T-cell (primary cell): ENCODE measurements at places on chromosomes 6 and 20. TPM values are rescaled to one million over a fixed set of nuclear protein-coding genes. Genes with fewer than 3 reads are reported as not detected.

SLC22A16 gene
- not detected for total RNA-seq

EEF1A1 gene
- total RNA-seq, result 14,142 TPM

ROS1 gene
- 0.07 TPM for total RNA-seq

CPXM1 gene
- 0.20 TPM for total RNA-seq

CCDC167 gene
- total RNA-seq, result 25.2 TPM

PLG gene
- total RNA-seq, result 1.9 TPM

TBXT gene
- not detected for total RNA-seq

SCRT2 gene
- total RNA-seq, result not detected

NHLRC1 gene
- 1.1 TPM for total RNA-seq

EDN1 gene
- 0.79 TPM for total RNA-seq

FNDC1 gene
- total RNA-seq, result not detected

TMEM244 gene
- total RNA-seq, result not detected

CST2 gene
- total RNA-seq, result not detected

FAM83C gene
- total RNA-seq, result not detected

SPATS1 gene
- total RNA-seq, result not detected
